ENCODE measurements at places on chromosomes 3 and 15. TPM values are rescaled to one million over a fixed set of nuclear protein-coding genes. Genes with fewer than 3 reads are reported as not detected.

Gene CMTM8
- 7.6 TPM for total RNA-seq

DNA sequence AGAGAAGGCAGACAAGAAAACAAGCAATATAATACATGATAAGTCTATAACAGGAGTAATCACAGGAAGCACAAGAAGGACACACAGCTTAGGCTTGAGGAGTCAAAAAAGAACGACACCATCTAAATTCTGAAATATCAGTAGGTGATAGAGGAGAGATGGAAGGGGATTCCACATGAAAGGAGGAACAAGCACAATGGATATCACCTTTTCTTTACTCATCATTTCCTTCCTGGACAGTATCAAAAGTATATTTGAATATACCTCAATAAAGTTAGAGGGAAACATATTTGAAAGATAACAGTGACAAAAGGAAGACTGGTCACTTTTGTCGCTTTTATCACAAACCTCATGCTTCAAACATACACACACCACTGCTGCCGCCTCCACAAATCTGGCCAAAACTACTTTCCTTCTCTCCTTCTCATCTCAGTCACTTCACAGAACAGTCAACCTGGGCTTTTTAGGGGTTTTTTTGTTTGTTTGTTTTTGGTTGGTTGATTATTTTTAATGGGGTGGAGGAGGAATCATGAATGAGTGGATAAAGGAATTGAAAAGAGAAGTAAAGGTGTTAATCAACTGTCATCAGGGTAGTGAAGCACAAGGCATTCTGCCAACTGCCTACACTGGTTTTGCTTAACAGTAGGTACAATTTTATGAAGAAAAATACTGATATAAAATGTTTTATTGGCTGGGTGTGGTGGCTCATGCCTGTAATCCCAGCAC, 18.5 kb downstream of the DENND4A start:
- DNase-seq = no peak

GRCh38 chr15:46091860-46092450, 457.1 kb downstream of the SQOR start:
- DNase-seq = no peak

Gene NAA80
- 20.7 TPM for total RNA-seq

DNA sequence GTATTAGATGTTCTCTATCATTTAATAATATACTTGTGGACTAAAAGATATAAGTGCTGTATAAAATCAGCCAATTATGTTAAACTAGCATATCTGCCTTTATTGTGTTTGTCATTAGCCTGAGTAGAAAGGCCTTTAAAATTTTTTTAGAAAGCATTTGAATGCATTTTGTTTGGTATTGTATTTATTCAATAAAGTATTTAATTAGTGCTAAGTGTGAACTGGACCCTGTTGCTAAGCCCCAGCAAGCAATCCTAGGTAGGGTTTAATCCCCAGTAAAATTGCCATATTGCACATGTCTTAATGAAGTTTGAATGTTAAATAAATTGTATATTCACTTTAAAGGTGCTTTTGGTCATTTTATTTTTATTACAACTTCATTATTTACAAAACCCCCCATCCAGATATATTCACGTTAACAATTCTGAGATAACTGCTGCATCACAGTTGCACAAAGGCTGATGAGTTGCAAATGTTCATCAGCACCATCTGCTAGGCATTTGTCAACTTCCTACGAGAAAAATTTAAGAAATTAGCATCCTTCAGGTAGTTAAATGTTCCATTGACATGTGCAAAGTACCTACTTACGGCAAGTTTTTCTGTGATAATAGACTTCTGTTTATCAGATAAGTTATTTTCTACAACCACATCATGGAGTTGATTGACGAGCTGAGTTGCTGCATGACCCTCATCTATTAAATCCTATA, 6.3 kb downstream of the EIF4A2 start:
- DNase-seq = no peak

GRCh38 chr3:59970796-59971195, 921.0 kb upstream of the CFAP20DC start:
- no peak for DNase-seq

- no peak for DNase-seq
Observed at GRCh38 chr3:81217101-81217500, 544.3 kb downstream of the GBE1 start.

Gene DNAH12
- 0.80 TPM for total RNA-seq

DNA sequence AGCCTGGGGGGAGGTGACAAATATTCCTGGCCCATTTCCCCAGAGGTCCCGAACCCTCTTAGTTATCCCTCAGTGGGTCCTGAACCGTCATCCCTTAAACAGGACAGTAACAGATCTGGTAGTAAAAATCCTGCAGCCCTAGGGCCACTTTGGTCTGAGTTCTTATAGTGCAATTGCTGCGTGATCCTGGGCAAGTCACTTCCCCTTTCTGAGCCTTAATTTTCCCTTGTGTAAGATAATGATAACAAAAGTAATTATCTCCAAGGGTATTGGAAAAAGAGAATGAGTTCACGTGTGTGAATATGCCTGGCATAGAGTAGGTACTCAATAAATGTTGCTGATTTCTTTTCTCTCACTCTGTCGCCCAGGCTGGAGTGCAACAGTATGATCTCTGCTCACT, 2.9 kb upstream of the JAGN1 start:
- DNase-seq = no peak

Gene ROPN1
- total RNA-seq = not detected

Gene LRRC49
- 11.5 TPM for total RNA-seq

- no peak for DNase-seq
Observed at GRCh38 chr3:55702822-55703221, 215.7 kb upstream of the WNT5A start.

GRCh38 chr3:171116824-171117395, 90.4 kb upstream of the SLC2A2 start:
- DNase-seq = no peak

- DNase-seq = no peak
Observed at GRCh38 chr3:95418251-95418650, 1355.4 kb downstream of the NSUN3 start.

GRCh38 chr15:28080386-28080785, 18.7 kb downstream of the OCA2 start:
- DNase-seq = no peak

Gene TMEM108
- total RNA-seq = 0.67 TPM

- no peak for DNase-seq
Observed at GRCh38 chr3:177703788-177704187, 506.5 kb upstream of the TBL1XR1 start.

DNA sequence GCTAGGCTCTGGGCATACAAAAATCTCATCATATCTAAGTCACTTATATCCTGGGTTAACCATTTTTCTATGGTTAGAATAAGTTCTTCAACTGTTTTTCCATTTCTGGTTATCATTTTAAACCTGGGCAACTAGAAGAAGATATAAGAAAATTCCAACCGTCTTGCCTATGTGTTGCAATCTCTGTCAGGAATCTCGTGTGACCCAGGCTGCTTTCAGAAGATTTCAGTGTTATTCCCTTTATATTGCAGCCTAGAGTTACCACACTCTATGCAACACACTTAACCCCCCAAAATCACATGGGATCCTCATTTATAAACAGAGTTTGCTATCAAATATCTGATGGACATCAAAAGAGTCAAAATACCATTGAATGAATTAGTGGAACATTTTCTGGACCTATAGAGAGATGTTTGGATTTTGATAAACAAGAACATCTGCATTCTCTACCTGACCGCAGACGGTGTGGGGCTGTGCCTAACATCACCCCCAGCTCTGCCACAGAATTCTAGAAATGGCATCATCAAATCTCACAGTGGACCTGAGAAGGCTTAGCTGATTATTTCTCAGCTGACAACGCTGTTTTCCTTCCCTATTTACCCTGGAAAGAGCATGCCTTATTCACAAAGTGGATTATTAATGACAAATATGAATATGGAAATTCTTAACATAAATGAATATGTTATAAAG, 515.7 kb downstream of the NTRK3 start:
- no peak for DNase-seq

Gene ST3GAL6
- 25.1 TPM for total RNA-seq

GRCh38 chr15:52309154-52309548, 13.5 kb upstream of the MYO5C start:
- no peak for DNase-seq

DNA sequence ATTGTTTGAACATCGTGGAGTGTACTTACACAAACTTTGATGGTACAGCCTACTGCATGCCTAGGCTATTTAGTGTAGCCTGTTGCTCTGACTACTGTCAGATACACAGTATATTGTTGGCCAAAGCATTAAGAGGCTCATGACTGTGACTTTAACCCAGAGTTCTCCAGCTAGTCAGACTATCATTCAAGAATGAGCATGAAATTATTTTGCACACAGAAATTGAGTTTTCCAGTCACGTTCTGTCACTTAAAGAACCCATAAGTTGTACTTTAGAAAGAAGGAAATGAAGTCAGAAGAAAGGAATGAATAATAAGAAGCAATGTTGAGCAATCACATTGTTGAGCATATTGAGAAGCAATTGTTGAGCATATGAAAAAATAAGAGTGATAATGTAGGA, 37.6 kb upstream of the SLC22A13 start:
- DNase-seq = no peak

DNA sequence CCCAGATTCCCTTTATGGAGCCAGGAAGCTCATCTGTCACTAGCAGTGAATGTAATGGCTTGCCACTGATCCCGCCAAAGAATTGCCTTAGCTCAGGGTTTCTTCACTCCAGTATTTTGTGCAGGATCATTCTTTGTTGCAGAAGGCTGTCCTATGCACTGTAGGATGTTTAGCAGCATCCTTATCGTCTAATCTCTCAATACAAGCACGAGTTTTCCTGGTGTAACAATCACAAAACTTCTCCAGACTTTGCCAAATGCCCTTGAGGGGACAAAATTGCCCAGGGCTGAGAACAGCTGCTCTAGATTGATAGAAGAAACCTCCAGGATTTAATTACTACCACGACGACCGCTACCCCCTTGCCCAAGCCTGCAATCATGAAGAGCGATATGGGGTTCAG, 6.8 kb upstream of the SHQ1 start:
- no peak for DNase-seq

Gene SI
- total RNA-seq = not detected

DNA sequence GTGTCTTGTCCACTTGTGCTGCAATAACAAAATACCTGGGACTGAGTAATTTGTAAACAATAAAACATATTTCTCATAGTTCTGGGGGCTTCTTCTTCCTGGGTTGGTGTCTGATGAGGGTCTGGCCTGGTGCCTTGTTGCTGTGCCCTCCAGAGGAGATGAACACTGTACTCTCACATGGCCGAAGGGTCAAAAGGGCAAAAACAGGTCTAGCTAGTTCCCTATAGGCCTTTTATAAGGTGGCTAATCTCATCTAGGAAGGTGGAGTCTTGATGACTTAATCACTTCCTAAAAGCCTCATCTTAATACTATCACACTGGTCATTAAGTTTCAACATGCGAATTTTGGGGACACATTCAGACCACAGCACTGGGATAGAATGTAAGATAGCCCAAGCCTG, 228.4 kb downstream of the TLE3 start:
- no peak for DNase-seq

Gene TRH
- total RNA-seq = not detected

DNA sequence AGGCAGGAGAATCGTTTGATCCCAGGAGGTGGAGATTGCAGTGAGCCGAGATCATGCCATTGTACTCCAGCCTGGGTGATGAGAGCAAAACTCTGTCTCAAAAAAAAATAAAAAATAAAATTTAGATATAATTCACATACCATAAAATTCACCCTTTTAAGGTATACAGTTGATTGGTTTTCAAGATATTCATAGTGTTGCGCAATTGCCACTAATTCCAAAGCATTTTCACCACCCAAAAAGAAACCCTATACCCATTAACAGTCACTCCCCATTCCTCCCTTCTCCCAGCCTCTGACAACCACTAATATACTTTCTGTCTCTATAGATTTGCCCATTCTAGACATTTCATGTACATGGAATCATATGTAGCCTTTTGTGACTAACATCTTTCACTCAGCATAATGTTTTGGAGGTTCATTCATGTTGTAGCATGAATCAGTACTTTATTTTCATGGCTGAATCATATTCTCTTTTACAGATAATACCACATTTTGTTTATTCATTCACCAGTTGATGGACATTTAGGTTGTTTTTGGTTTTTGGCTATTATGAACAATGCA, 116.7 kb downstream of the RASA2 start:
- no peak for DNase-seq

Gene PROS1
- total RNA-seq = 261 TPM

- DNase-seq = no peak
Observed at GRCh38 chr3:130576375-130577266, 59.6 kb downstream of the COL6A6 start.

Gene SLC22A14
- total RNA-seq = 0.13 TPM
